Cerebellar cortex (tissue), 1 donor: ENCODE measurements at places on chromosomes 1 and 21.

- peak; percentile 61 for DNase-seq
Measured at GRCh38 chr1:45686015-45686287, 382 bp downstream of the GPBP1L1 start.

- no peak for DNase-seq
Measured at GRCh38 chr21:35116777-35117176, 67.7 kb upstream of the RUNX1 start.

GRCh38 chr1:43348809-43349593 lies 9.8 kb upstream of the CDC20 start:
- DNase-seq, result peak; percentile 77

GRCh38 chr1:195053478-195053877 lies 1554.8 kb downstream of the KCNT2 start:
- DNase-seq, result no peak

DNA sequence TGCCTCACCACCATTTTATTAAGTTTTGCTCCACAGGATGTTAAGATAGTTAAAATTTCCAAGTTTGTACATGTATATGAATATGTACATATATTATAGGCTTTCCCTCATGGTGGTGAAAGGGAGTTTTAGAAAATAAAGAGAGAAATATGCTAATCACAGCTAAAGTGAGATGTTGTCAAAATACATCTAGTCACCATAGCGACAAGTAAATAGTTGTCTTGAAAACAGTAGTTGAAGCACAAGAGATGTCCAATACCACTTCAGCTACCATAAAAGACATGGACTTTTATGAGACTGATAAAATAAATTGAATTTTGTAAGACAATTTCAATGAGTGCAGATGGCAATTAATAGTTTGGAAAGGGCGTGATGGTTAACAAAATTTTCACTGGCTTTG lies 1600.0 kb downstream of the BRINP3 start:
- DNase-seq, result no peak

GRCh38 chr1:6157528-6158174 lies 22.5 kb downstream of the CHD5 start:
- no peak for DNase-seq
